ENCODE measurements at places on chromosomes 16 and 17.

GRCh38 chr17:49157784-49158183 lies 25.2 kb downstream of the B4GALNT2 start:
- DNase-seq, result no peak

DNA sequence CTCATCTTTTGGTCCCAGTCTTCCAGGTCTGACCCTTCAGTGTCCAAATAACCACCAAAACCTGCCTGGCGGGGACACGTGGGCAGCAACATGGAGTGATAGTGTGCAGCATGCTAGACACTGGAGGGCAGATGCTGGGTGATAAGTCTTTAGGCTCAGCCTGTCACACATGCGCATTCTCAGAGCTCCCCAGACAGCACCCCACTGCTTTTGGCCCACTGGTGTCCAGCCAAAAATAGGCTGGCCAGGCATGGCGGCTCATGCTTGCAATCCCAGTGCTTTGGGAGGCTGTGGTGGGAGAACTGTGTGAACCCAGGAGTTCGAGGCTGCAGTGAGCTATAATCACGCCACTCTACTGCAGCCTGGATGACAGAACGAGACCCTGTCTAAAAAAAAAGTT lies 12.3 kb downstream of the GINS2 start:
- no peak for DNase-seq

- DNase-seq, result no peak
These were observed 10.6 kb downstream of the ITGB4 start for GRCh38 chr17:75731716-75732498.

DNA sequence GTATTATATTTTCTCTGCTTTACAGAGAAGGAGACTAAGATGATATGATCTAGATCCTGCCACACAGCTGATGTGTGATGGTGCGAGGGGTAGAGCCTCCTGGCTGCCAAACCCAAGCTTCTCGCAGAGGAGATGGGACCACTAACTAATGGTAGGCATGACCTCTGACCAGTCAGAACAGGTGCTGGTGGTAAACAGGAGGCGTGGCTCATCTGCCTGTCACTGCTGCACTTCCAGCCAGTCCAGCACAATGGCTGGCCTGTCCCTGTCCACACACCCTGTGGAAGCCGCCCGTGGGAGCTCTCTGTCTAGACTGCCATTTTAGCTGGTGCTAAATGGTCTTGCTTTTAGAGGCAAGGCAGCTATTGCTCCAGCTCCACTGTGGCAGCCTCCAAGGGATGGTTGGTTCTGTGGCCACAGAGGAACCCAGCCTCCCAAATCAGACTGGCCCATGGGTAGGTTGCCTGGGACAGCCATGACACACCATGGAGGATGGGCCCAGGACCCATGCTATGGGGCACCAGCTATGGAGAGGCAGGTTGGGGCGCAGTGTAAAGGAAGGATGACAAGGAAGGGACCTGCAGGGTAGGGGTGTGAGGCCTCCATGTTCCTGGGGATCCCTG lies 86.7 kb downstream of the KSR1 start:
- DNase-seq, result no peak

GRCh38 chr16:82649766-82650165 lies 23.0 kb downstream of the CDH13 start:
- DNase-seq, result no peak

DNA sequence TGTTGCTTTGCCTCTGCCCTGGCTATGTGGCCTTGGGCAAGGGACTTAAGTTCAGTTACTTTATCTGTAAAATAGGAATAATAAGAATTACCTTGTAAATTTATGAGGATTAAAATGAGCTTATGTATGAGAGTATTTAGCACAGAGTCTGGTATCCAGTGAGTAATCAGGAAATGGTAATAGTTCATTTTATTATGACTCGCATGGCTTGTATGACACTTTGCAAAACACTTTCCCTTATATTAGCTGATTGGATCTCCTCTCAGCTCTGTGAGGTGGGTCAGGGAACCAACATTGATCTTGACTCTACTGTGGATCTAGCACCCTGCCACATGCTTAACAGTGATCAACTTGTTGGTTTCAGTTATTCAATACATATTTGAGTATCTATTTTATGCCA lies 8.3 kb upstream of the CDH3 start:
- no peak for DNase-seq

DNA sequence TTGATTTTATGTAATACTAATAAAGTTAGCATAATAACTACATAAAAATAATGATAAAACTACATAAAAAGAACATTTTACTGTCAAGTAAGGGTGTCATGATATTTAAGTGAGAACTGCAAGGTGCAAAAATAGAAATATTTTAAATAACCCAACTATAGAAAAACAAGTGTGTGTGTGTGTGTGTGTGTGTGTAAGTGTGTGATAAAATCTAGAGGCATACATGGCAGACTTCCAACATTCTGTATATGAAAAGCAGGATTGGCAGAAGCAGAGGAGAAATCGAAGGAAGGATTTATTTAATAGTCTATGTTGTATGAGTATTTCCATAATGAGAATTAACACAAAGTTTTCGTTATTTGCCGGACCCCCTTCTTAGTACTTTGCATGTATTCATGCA lies 334.1 kb downstream of the KCNJ2 start:
- no peak for DNase-seq

DNA sequence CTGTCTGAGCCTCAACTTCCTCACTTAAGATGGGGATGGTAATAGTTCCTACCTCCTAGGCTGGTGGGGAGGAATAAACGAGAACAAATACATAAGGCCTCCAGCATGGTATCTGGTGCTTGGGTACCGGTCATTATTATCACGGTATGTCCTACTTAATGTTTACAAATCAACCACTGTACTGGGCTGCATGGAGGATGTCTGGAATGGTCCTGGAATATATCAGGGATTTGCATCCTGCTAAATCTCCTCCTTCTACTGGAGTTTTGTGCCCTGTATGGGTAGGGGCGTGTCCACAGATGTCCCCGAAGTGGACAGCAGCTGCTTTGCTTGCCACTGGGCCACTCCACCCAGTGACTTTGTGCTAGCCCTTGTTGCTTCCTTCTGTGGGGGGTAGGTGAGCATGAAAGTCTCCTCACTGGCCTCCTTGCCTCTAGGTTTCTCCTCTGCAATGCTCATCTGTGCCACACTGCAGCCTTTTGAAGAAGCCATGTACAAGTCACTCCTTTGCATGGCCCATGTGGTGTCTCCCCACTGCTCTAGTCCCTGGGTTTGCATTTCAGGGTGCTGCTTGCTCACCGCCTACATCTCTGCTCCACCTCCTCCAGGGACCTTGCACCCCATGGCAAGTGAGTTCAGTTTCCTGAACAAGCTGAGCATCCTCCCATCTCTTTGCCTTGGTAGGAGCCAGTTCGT lies 2.2 kb upstream of the CMIP start:
- DNase-seq, result no peak

GRCh38 chr17:55774846-55775271 lies 24.0 kb downstream of the PCTP start:
- DNase-seq, result no peak

DNA sequence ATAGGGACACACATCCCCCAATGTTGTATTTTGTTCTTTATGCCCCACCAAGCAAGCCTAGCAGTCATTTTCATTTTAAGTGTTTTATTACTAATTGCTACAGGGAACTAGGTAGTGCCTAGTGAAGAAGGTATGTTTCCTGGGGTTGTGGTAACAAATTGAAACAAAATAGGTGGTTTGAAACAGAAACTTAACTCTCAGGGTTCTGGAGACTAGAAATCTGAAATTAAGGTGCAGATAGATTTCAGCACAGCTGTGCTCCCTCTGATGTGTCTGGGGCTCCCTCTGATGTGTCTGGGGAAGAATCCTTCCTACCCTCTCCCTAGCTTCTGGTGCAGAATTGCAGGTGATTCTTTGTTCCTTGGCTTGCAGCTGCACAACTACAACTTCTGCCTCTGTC lies 390.1 kb downstream of the ZFHX3 start:
- no peak for DNase-seq

GRCh38 chr16:85265161-85265784 lies 153.0 kb upstream of the CIBAR2 start:
- DNase-seq, result no peak

GRCh38 chr17:77379832-77380231 lies 239.1 kb downstream of the SEC14L1 start:
- no peak for DNase-seq

GRCh38 chr16:50778284-50779163 lies 36.6 kb downstream of the CYLD start:
- DNase-seq, result no peak

DNA sequence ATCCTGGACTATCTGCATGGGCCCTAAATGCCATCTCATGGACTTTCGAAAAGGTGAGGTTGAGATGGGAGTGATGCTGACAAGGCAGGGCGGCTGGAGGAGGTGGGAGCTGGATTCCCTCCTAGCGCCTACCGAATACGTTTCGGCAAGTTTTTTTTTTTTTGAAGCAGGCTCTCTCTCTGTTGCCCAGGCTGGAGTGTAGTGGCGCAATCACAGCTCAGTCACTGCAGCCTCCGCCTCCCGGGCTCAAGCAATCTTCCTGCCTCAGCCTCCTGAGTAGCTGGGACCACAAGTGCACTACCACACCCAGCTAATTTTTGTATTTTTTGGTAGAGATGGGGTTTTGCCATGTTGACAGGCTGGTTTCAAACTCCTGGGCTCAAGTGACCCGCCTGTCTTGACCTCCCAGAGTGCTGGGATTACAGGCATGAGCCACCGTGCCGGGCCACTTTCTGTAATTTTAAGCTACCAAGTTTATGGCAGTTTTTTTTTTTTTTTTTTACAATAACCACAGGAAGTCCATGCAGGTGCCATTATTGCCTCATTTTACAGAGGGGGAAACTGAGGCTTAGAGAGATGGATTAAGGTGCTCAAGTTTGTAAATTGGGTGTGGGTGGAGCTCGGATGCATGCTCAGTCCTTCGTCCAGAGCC lies 246.4 kb downstream of the PRKCA start:
- no peak for DNase-seq

DNA sequence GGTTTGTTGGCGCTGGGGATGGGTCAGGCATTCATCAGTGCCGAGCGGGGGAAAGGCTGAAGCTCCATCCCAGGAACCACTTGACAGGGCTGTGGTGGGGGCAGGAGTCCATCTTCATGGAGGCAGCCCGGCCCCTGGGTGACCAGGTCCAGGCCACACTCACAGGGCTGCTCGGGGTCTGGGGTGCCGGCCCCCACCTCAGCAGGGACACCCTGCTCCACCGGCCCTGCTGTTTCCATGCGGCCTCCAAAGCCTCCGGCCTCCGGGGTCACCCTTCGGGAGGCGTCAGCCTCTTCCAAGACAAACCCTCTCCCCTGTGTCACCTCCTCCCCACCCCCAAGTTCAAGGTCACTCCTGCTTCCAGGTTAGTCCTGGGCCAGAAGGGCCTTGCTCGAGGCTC lies 22.1 kb downstream of the GALNS start:
- no peak for DNase-seq

- no peak for DNase-seq
These were observed 87.7 kb downstream of the C16orf95 start for GRCh38 chr16:87229230-87230188.

DNA sequence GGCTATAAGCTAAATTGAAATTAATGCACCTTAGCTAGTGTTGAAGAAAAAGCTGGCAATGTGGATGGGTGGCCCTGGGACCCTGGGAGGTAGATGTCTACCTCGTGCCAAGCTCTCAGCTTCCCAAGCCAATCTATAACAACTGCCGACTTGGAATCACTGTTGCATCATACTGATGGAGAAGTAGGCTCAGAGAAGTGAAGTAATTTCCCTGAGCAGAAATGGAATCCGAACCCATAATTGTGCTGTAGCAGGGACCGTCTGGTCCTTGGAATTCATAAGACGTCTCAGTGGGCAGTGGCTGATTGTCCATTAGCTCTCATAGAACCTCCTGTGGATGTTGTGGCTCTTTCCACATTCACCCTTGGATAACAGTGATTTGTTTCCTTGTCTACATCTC lies 196.6 kb downstream of the RAB11FIP4 start:
- DNase-seq, result peak; percentile 44

- no peak for DNase-seq
These were observed 34.1 kb upstream of the CPPED1 start for GRCh38 chr16:12837756-12838155.

- DNase-seq, result peak; percentile 64
These were observed 341 bp downstream of the PCYT2 start for GRCh38 chr17:81910840-81911276.

DNA sequence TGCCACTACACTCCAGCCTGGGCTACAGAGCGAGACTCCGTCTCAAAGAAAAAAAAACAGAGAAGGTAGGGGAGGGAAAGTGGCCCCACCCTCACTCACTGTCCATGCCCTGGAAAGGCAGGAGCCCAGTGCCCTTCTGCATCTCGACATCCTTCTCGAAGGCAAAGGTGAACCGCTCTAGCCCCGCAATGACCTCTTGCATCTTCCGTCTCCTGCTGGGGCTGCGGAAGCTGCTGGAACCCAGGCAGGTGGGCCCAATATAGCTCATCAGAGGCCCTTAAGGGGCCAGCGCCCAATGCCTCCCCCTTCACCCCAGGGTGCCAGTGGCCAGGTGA lies at the start of gene CPSF4L:
TSS of gene CPSF4L (minus strand) at position 264 of the 335 bp plus-strand sequence. CDS start at position 202, 62 bp downstream.
- DNase-seq, result no peak

DNA sequence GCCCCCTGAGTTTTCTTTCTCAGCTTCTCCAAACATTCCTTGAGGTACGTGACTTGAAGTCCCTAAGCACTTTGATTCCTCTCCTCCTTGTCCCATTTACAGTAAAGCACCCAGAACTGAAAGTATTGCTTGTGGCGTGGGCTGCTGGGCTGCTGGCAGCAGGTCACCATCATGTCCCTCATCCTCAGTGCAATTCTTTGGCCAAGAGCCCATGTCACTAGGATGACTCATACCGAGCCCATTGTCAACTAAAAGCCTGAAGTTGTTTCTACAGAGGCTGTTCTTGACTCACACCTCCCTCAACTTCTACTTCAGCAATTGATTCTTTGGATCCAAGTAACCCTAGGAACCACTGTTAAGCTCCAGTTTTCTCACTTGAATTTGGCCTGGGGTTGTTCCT lies 54.3 kb downstream of the KPNA2 start:
- DNase-seq, result no peak

DNA sequence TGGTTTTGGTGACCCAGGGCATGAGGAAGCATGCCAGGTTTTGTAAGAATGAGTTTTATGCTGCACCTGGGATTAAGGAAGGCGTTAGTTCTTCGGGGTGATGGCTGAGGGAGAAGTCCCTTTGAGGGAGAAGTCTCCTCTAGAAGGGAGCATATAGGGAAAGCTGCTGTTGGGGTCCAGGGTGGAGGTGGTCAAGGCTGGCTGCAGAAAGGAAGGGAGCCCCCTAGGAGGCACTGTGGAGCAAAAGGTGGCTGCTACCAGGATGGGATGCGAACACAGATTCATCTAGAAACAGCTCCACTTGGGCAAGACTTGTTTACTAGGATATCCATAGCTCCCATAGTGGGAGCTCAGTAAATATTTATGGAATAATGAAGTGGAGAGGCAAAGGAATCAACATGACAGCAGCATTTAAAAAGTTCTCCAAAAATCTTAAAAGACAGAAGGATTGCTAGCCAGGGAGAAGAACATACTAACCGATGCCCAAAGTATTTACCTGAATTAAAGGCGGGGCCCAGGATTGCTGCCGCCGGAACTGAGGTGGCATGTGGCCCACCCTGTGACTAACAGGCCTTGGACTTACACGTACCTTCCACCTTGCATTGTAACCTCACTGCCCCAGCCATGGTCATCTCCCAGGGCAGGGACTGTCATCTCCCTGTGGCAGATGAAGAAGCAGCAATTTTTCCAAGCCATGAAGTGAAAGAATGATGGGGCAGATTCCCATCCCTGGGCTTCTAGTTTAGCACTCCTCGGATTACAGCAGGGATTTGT lies 7.1 kb upstream of the LPCAT2 start:
- DNase-seq, result no peak

GRCh38 chr17:17613708-17614114 lies 22.2 kb upstream of the PEMT start:
- no peak for DNase-seq

GRCh38 chr16:10535461-10535860 lies 44.9 kb downstream of the EMP2 start:
- no peak for DNase-seq

Data from natural killer cell treated with Interleukin-12 subunit alpha and Interleukin-12 subunit beta and Interleukin-15 and Interleukin-18, amount 100 ng/mL, for 72 hours (primary cell).